GM12891 (cell line): ENCODE measurements at places on chromosomes 12 and 14.

DNA sequence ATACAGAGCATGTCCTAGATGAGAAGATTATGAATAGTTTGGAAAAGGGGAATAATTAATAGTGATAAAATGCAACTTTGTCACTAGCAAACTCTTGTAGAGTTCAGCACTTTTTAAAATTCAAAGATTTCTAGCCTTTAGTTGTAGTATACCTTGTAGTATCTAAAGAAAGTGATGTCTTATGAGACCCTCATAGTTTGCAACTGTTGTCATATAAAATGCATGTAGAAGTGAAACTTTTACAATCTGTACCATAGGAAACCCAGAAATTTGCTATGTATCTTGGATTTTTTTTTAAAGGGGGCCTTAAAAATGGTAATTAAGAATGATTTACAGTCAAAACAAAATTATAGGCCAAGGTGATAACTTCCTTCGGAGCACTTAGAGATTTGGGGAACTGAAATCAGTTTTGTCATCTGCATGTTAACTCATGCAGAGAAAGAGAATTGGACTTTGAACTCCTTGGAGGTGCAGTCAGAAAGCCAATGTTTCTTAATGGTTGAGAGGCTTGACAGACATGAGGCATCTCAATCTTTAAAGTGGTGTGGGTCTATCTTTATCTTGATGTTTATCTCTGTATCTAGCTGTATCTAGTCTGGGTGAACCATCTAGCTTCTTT lies 1.3 kb downstream of the LRRK2 start:
- no peak for DNase-seq

GRCh38 chr14:96108911-96109310 lies 69.7 kb downstream of the C14orf132 start:
- no peak for DNase-seq

DNA sequence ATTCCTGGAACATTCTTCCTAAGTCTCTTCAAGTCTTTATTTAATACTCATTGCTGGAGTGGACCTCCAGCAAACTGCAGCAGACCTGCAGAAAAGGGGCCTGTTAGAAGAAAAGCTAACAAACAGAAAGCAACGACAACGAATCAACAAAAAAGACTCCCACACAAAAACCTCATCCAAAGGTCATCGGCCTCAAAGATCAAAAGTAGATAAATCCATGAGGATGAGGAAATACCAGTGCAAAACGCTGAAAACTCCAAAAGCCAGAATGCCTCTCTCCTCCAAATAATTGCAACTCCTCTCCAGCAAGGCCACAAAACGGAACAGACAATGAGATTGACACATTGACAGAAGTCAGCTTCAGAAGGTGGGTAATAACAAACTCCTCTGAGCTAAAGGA lies 472.2 kb downstream of the C12orf50 start:
- no peak for DNase-seq

DNA sequence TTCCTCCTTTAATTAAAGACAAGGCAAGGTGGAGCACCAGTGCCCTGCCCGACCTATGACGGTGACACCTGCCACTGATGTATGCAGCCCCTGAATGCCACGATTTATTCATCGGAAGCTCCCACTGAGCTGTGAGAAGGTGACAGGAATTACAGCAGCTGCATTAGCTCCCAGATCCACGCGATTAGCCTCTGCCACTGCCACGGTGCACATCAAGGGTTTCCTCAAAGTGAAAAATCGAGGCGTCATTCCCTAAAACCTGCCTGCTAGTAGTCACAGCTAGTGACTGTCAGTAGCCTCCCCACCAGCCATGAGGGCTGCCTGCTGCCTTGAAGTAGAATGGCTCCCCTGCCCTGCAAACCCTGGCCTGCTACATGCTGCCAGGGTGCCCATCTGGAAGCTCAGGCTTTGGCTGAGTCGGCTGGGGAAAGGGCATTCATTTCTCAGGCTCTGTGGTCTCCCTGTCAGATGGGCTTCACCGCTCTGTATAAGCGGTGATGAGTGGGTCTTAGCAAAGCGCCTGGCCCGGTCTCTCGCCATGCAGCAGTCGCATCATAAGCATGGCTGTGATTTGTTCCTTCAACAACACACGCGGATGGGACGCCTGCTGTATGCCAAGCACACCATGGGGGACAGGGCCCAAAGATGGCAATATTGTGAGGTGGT lies 8.2 kb upstream of the BCL11B start:
- no peak for DNase-seq

- no peak for DNase-seq
Measured at GRCh38 chr12:69908203-69908602, 83.2 kb downstream of the MYRFL start.

DNA sequence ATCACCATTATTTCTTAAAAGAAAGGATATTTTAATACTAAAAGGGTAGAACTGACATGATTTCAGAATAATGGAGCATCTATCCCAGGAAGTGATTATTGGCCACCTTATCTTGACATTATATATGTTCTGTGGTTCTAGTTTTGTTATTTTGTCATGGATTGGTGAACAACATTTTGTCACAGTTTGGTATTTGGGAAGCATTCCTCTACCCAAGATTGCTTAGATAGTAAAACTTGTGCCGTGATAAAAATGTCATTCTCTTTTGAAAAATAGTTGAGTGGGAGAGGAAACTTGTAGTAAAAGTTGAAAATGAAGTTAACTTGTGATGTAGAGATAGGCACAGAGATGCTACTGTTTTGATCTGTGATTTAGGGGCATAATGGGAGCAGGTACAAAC lies 65.7 kb downstream of the TMX1 start:
- no peak for DNase-seq

DNA sequence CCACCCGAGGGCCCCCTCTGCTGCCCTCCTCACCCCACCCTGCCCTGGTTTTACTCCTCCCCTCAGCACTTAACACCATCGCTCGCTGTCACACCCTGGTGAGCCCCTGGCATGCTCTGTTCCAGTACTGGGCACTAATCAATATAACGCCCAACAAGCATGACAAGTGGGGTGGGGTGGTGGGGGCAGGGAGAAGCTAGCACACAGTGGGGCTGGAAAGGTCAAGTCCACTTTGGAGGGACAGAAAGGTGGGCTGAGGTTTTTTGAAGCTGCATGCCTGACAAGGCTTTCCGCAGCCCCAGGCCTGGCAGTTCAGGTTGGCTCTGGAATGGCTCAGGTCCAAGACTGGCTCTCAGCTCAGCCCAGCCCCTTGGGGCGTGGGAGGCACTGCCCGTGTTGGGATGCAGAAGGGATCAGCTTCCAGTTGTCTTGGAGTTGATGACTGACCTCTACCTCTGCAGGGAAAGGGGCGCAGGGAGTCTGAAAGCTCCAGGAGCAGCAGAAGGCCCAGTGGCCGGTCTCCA lies 34.1 kb downstream of the PLEKHG3 start:
- no peak for DNase-seq

GRCh38 chr12:117402363-117402762 lies 40.9 kb upstream of the NOS1 start:
- DNase-seq, result no peak

GRCh38 chr12:12899530-12900380 lies 8.4 kb downstream of the GPRC5A start:
- no peak for DNase-seq

- no peak for DNase-seq
Measured at GRCh38 chr14:91402771-91403600, 14.6 kb downstream of the CCDC88C start.

GRCh38 chr12:131196220-131196619 lies 242.5 kb downstream of the ADGRD1 start:
- DNase-seq, result no peak

DNA sequence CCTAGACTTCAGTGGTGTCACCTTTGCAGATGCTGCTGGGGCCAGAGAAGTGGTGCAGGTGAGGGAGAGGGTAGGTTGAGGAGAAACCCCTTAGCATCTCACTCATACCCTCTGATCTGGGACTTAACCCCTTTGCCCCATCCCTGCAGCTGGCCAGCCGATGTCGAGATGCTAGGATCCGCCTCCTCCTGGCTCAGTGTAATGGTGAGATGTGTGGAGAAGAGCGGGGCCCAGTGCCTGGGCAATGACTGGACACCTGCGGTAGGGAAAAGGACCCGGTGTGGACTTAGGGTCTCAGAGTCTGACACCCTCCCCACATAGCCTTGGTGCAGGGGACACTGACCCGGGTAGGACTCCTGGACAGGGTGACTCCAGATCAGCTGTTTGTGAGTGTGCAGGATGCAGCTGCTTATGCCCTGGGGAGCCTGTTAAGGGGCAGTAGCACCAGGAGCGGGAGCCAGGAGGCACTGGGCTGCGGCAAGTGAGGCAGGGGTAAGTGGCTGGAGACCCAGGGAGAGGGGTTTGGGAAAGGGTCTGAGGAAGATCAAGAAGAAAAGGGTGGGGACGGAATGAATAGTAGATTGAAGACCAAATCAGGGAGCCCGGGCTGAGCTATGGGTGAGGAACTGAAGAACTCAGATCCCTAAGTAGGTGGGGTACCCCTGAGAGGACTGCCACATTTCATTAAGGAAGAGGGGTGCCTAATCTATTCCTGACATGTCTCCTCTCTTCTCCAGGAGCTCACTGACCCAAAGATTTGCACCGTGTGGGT lies 7.6 kb downstream of the B4GALNT1 start:
- no peak for DNase-seq

DNA sequence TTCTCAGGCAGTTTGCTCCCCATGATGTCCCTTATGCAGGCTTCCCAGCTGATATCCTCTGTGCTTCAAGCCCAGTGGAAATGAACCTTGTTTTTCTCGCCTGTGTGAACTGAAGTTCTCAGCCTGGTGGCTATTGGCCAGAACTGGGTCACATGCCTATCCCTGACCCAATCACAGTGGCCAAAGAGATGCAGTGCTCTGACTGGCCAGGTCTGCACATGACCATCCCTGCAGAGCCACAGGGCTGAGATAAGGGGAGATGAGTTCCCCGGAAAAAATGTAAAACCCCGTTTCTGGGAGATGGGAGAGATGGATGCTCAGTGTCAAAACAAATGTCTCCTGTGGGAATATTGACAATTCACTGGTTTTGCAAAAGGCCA lies 34.7 kb upstream of the FZD10 start:
- no peak for DNase-seq

GRCh38 chr12:121064116-121064515 lies 25.1 kb upstream of the OASL start:
- no peak for DNase-seq

GRCh38 chr12:119117936-119118335 lies 60.8 kb upstream of the HSPB8 start:
- DNase-seq, result no peak

- no peak for DNase-seq
Measured at GRCh38 chr14:49615776-49616175, 4.7 kb downstream of the RPL36AL start.

DNA sequence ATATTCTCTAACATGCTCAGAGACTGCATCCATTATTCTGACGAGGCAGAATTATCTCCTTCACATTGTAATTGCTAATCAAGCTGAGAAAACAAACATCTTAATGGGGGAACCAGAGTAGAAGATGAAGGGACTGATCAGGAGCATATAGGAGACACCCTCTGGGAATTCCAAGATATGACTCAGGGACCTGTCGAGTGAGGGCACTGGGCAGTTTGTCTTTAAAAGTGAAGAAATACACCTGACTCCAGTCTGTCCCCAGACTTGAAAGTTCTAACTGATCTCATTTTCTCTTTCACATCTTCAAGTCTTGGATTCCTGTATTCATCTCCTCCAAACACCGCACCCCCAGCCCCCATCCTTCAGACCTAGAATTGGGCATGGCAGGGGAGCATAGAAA lies 226.9 kb upstream of the PLXNC1 start:
- no peak for DNase-seq

DNA sequence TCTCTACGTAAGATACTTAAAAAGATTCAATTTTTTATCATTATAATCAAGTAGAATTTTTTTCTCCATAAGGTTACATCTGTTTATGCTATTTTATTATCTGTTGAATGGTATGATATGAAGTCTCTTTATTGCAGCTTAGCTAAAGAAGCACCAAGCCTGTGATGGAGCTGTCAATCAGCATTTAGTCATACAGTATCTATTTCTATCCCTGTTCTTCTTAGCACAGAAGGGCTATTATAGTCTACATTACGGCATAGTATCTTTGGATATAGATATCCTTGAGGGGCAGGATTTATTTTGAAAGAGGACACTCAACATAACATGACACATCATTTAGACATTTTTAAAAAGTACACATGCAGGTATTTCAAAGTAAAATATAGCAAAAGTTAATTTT lies 277.1 kb downstream of the FOXG1 start:
- no peak for DNase-seq

- no peak for DNase-seq
Measured at GRCh38 chr14:90381999-90382451, 14.8 kb upstream of the CALM1 start.

- no peak for DNase-seq
Measured at GRCh38 chr12:110149086-110149660, 25.0 kb downstream of the IFT81 start.

GRCh38 chr12:99759444-99759843 lies 111.9 kb downstream of the GARIN6 start:
- DNase-seq, result no peak

DNA sequence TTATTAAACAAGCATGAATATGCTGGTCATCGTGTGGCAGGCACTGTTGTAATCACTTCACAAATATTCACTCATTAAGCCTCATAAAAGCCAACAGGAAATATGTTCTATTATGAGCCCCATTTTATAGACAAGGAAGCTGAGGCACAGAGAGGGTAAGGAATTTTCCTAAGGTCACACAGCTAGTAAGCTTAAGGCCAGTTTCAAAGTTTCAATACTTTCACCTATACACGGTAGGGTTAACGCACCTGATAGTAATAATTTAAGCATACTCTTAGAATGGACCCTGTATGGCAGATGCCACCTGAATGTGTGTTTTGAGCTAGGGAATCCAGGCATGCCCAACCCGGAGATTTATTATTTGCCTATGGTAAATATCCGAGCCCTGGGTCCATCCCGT lies 39.8 kb downstream of the EGLN3 start:
- DNase-seq, result no peak

- DNase-seq, result no peak
Measured at GRCh38 chr12:51262758-51263177, 7.4 kb downstream of the SMAGP start.

DNA sequence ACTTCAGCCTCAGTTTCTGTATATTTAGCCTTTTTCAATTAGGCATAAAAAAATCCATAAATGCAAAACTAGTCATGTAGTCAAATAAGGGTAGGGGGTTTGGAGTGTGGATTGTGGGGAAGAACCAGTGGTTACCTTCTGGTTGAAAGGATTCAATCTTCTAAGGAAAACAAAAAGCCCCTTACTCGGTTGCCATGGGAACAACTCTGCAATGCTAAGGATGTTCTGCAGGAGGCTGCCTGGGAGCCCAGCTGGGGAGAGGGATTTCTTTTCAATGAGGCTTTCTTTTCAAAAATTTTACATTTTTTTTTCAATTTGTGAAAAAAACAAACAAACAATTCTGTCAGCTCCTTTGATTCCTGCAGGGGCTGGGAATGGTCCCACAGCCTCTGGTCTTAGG lies 67.2 kb downstream of the SLC8A3 start:
- no peak for DNase-seq

DNA sequence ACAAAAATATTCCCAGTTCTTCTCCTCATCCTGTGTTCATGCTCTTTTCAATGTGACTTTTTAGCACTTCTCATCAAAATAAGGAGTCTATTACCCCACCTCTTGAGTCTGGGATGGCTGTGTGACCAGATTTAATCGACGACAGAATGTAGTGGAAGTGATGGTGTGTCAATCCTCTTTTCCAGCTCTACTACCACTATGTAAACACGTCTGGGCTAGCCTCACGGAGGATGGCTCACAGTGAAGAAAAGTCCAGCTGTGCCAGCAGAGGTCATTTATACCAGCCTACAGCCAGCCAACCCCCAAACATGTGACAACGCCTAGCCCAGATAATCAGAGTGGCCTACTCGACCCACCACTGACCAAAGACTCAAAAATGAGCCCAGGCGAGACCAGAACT lies 37.3 kb upstream of the FGF6 start:
- no peak for DNase-seq

GRCh38 chr12:46458500-46459102 lies 86.0 kb upstream of the SLC38A2 start:
- no peak for DNase-seq
